ENCODE measurements at places on chromosomes 12 and 14.

DNA sequence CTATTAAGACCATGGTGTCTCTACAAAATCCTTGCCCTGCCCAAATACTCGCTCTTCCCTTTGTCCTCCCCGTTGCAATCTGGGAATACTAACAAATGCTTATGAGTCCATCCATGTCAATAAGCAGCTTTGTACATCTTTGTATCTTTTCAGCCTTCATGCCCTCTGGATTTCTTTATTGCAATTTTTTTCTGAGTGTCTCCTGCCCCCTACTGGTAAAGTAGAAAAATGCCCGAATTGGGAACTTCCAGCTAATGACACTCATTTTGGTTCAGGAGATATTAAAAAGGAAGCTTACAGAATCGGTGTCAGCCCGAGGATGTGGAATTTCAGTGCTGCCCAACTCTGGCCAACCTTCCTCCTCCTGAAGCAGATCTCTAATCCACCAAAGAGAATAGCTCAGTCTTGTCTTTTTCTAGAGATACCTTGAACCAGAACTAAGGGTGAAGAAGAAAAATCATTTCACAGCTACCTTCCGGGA is 46.0 kb downstream of the SH2B3 start:
- no peak for DNase-seq

DNA sequence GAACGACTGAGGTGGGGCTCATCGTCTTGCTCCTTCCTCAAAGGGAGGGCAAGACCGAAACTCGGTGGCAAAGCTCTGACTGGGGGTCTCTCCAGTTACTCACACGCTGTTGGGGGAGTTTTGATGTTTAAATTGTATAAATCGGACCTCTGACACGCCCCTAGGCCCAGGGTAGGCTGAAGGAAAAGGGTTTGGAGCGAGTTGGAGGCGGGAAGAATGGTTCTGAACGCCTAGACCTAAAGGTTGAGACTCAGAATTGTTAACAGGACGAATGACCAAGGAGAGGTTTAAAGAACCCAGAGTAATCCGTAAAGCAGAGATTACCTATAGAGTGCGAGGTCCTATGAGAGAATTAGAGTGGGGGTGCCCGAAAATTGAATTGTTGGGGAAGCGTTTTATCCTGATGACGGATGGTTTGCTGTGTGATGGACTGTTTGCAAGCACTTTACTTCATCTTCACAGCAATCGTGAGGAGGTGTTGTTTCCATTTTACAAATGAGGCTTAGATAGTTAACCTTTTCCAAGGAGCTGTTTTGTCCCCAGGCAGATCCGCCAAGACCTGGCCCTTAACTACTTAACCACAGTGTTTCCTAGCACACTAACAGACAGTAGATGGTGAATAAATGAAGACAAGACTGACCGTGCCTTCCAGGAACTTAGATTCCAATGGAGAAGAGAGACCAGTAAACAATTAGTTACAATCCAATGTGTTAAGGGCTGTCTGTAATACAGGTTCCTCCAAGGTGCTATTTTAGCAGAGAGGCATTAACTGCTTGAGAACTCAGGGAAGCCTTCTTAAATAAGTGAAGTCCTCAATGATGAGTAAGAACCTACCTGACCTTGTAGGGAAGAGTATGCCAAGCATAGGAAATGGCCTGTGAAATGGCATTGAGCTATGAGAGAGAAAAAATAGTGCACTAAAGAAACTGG is 929 bp upstream of the UBE2N start:
- DNase-seq, result no peak

GRCh38 chr12:107344035-107344808 is 250.9 kb upstream of the CRY1 start:
- no peak for DNase-seq

- no peak for DNase-seq
These were observed 24.0 kb downstream of the FGF6 start for GRCh38 chr12:4421590-4422031.

GRCh38 chr14:91244501-91244901 is at the start of gene GPR68:
GPR68 (minus strand) TSS chr14:91244704; CDS start chr14:91235050, 9,654 bp downstream.
- peak; percentile 66 for DNase-seq

DNA sequence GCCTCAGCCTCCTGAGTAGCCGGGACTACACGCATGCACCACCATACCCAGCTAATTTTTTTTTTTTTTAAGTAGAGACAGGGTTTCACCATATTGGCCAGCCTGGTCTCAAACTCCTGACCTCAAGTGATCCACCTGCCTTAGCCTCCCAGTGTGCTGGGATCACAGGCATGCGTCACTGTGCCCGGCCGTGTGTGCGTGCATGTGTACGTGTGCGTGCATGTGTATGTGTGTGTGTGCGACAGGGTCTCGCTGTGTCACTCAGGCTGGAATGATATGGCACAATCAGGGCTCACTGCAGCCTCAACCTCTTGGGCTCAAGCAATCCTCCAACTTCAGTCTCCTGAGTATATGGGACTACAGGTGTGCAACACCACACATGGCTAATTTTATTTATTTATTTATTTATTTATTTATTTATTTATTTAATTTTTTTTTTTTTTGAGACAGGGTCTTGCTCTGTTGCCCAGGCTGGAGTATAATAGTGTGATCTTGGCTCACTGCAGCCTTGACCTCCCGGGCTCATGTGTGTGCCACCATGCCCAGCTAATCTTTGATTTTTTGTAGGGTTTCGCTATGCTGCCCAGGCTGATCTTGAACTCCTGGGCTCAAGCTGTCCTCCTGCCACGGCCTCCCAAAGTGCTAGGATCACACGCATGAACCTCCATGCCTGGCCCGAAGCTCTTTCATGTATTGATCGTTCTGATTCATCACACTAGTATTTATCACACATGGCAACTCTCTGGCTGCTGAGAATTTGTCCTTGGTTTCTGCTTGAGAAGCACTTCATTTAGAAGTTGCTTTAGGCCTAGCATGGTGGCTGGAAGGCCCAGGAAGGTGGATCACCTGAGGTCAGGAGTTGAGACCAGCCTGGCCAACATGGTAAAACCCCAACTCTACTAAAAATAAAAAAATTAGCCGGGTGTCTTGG is 35.9 kb upstream of the CLIP1 start:
- no peak for DNase-seq

- no peak for DNase-seq
These were observed 525.8 kb upstream of the FBXO33 start for GRCh38 chr14:39957987-39958386.

DNA sequence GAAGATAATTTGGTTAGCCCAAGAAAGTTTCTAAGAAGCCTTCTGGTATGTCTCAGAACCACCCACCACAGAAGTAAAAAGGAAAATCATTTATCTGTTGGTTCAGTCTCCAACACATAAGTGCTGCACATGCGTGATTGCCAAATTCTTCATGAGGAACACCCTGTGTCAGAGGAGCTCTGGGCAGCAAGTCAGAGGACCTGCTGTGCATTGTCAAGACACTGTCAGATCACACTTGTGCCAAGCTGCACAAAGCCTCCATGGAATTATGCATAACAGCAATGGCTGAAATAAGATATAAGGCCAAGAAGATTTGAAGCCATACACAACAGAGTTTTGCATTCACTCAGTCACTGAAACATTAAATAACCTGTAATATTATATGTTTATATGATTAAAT is 1304.7 kb upstream of the FLRT2 start:
- DNase-seq, result peak; percentile 57

All from left cardiac atrium (tissue), 4 donors.